Astrocyte of the spinal cord (primary cell): ENCODE measurements at places on chromosomes 2 and 18.
A peak's percentile ranks its signal among the peaks of the same experiment; 100 is the strongest.

GRCh38 chr2:169258045-169258601 is 104.2 kb downstream of the LRP2 start:
- no peak for DNase-seq

DNA sequence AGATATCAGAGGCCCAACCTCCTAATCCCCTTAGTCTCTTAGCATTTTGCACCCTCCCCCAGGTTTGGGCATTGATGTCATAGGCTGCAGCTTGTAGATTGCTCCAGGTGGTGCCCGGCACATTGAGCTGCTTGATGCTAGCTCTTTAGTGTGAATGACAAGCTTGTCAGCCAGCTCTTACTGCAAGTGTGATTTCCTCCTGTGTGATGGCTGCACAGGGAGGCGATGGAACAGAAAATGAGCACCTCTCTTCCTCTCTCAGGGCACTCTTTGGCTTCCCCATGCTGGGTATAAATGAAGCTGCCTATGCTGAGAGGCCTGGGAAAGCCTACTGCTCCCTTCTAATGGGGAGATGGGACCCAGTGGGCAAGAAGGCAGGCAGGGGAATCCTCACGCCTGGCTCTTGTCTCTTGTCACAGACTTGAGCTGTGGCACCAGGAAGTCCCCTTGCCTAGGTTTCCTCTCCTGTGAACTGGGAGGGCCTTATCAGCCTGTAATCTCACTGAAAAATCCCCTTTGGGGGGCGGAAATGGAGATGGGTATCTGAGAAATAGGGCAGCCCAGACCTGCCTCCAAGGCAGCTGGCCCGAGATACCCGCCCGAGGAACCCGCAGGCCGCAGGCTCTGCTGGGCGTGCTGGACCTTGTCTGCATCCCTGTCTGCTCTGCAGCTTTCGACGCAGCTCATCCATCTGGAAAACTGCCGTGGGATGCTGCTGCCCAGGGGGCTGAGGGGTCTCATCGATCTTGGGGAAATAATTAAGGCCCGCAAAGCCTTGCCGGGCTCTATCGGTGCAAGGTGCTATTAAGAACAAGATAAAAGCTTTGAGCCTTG is 163.5 kb upstream of the CXCR4 start:
- no peak for DNase-seq

DNA sequence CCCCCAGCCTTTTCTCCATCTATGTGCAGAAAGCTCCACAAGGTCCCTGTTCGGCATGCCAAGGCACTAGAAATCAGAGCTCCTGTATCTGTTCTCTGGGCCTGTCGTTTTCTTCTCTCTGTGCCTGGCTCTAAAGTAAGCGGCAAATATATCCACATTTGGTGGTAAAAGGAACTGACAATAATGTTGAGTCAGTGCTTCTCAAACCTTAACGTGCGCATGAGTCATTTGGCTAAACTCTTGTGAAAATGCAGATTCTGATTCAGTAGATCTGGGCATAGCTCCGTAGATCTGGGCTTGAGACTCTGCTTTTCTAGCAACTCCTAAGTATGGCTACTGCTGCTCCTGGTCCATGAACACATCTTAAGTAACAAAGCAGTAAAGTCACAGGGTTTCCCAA is 16.5 kb upstream of the ACSL3 start:
- DNase-seq: peak; percentile 91

DNA sequence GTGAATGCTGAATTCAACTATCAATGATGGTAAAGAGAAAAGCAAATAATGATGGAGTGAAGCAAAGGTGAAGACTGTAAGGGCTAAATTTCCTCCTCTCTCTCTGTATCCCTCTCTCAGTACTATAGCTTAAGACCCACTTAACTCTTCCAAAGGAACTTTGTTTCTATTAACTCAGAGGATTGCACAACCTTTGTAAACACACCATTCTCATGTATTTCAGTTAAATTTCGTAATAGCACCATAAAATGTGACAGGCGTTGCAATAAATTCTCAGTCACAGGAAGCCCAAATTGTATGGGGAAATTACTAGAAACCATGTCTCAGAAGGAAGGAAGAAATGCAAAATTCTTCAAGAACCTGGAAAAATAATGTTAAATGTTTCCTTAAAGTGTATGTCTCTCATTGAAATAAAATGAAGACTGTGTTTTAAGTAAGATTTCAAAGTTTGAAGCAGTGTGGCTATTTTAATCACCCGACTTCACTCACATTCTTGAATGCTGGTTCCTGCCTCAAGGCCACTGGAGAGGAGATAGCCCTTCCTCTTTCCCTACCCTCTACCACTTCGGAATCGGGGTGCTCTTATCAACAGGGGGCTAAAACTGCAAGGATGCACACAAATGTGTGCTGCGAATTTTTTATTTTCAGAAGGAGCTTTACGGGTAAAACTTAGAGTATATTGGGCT is 112.1 kb downstream of the FTCDNL1 start:
- no peak for DNase-seq

GRCh38 chr2:99734236-99734635 is 244.4 kb upstream of the REV1 start:
- DNase-seq: no peak

GRCh38 chr2:57509189-57509588 is 537.4 kb upstream of the VRK2 start:
- no peak for DNase-seq

DNA sequence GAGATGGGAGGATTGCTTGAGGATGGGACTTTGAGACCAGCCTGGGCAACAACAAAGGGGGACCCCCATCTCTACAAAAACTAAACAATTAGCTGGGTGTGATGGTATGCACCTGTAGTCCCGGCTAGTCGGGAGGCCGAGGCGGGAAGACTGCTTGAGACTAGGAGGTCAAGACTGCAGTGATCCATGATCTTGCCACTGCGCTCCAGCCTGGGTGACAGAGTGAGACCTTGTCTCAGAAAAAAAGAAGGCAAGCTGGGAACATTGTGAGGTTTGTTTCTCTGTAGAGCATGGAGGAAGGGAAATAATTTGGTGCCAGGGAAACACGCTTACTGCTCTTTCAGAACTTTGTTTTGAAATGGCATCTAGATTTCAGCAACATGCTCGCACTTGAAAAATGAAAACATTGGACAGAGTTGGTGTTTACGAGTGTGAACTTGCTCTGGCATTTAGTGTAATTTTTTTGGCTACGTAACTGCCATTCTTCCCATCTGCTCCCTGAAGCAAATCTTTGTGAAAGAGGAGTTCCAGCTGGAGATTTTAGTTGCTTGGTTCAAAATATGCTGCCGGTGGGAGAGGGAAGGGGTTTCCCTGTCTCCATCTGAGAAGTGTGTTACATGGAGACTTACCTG is 125.6 kb upstream of the DLX2 start:
- DNase-seq: no peak

- DNase-seq: no peak
Observed at GRCh38 chr18:11800566-11801334, 50.5 kb upstream of the CHMP1B start.

DNA sequence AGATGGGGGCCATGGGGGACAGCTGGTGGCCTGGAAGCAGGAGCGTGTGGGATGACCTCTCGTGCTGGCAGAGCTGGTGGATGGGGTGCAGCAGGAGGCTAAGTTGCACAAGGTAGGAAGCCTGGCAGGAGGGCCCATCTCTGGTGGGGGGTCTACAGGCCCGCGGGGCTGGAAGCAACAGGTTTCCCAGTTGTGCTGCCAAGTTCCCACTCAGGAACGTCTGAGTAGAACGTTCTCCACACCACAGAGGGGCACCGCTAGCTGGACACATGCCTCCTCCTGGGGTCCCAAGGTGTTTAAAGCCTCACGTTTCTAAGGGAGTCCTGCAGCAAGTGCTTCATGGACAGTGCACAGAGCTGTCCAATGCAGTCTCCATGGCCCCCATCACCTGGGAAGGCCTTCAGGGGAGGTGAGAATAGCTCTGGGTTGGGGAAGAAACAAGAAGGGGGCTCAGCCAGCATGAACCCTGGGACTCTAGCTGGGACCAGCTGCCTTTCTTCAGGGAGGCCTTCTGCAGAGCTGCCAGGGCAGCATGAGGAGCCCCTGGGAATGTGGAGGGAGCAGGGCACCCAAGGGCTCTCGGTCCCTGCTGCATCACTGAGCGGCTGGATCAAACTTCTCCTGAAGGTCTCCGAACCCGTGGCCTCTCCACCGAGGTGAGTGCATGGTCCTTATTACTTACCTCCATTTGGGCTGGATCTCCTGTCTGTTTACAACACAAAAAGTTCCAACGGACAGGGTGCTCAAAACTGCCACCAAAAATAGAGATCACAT is 80.0 kb downstream of the TWIST2 start:
- DNase-seq: no peak

- DNase-seq: no peak
Observed at GRCh38 chr18:40569605-40570004, 1385.4 kb upstream of the PIK3C3 start.

- peak; percentile 41 for DNase-seq
Observed at GRCh38 chr2:168574856-168575630, 119.0 kb downstream of the CERS6 start.

GRCh38 chr2:81876624-81877023 is 1572.1 kb upstream of the LRRTM1 start:
- no peak for DNase-seq

- DNase-seq: peak; percentile 82
Observed at GRCh38 chr2:70132244-70133126, 45.2 kb downstream of the PCBP1 start.

DNA sequence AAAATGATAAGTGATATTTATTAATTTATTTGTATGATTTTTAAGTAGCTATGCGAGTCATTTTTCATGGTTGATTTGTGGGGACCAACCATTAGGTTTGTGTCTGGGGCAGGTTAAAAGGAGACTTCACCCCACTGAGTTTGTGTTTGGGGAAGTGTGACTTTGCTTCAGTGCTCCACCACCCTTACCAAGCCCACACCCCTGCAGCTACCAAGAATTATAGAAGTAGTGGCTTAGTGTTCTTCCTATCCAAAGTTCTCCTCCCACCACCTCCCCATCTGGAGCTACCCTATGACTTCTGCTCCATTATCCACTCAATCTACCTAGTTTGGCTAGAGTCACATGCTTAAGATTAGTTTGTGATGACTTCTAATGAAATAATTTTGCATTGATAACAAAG is 182.1 kb upstream of the ZEB2 start:
- DNase-seq: no peak

GRCh38 chr2:218743068-218743467 is 32.4 kb downstream of the TTLL4 start:
- no peak for DNase-seq

- no peak for DNase-seq
Observed at GRCh38 chr2:24919506-24920097, 435 bp downstream of the ADCY3 start.

DNA sequence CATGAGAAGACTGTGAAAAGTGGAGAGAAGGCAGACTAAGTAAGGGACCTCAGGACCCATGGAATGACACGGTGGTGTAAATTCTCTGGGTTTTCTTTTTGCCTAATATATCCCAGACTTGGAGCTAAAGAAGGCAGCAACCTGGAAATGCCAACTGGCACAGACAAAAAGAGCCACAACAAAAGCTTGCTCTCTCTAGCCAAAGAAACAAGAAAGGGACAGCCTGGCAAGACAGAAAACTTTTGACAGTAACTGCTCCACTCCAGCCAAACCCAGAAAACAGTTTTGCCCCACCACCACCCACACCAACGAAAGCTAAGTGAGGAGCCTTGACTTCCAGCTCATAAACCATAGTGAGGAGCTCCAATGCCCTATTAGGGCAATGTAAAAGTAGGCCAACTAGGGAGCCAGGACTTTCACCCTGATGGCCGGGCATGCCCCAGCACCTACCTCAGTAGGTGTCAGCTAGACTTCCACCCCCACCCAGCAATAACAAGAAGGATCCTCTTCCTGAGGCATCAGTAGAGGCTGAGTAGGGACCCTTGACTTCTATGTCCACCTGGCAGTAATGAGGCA is 35.5 kb downstream of the PELI1 start:
- DNase-seq: no peak

GRCh38 chr2:239159476-239159911 is 241.3 kb downstream of the HDAC4 start:
- DNase-seq: no peak

DNA sequence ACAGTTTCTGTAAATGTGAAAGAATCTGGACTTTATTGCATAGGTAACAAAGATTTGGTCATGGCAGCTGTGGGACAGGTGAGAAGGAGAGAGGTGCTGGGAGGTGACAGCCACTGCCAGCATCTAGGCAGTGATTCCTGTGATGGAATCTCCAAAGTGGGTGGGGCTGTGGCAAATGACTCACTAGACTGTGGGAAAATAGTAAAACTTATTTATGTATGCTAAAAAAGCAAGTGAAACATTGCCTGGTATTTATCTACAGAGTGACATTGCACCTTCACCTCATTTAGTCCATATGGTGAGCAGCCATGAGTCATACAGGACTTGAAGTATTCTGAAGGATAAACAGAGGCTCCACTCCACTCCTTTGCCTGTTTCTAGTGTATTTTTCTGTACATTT is 145.3 kb upstream of the MEX3C start:
- DNase-seq: peak; percentile 80

- DNase-seq: peak; percentile 56
Observed at GRCh38 chr2:202051499-202052161, 18.0 kb downstream of the FZD7 start.

- peak; percentile 73 for DNase-seq
Observed at GRCh38 chr2:184596819-184597411, 1.4 kb upstream of the ZNF804A start.

DNA sequence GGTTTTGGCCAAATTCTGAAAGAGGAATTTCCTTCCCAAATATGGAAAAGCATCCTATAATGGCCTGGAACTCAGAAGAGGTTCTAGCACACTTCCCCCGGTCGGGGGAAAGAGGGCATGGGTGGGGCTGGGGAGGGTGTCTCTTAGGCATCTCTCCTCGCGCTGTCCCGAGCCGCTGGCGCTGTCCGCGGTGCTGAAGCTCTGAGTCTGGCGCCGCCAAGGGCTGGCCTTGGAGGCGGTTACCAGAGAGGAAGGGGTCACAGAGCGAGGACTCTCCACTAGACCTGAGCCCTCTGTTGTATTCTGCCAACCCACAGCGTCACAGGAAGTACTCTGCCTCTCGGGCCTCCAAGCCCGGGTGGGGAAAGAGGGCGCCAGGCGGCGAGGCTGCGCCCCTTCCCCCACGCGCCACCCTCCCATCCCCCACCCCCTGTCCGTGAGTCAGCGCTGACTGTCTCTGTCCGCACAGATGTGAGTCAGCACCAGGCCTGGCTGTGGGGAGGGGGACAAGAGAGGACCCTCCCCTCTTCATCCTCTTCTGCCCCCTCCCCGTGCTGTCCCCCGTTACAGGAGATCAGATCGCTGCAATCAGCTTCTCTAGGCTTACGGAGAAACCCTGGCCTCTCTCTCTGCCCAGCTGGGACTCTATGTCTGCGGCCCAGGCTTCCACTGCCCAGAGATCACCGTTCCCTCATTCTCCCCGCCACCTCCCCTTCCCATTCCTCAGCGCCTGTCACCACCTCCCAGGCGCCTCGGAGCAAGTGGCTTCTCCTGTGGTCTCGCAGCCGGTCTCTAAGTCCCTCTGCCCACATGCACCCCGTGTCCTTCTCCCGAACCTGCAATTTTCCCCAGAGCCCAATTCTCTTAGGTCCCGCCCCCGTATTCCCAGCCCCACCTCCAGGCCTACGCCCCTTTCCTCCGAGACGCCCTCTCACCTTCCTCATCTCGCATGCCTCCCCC is 779 bp downstream of the PTPRN start:
- peak; percentile 61 for DNase-seq

GRCh38 chr2:32836933-32837332 is 109.8 kb upstream of the LTBP1 start:
- no peak for DNase-seq
